ENCODE measurements at places on chromosomes 4 and X. TPM values are rescaled to one million over a fixed set of nuclear protein-coding genes. Genes with fewer than 3 reads are reported as not detected.

DNA sequence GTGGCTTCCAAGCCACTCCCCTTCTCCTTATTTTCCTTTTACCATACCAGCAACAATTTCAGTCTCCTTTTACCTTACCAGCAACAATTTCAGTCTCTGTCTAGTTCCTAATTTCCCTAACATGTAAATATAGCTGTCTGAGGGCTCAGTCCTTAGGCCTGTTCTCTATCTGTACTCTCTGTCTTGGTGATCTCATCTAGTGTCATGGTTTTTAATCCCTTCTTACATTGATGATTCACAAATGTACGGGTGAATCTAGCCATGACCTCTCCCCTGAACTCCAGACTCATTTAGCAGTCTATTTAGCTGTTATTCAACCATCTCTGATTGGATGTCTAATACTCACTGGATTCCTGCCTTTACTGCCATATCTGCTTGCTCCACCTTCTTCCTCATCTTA is 7.2 kb downstream of the IL15 start:
- no peak for DNase-seq

GRCh38 chrX:136879001-136879687 is 1.4 kb downstream of the RBMX start:
- DNase-seq: no peak

DNA sequence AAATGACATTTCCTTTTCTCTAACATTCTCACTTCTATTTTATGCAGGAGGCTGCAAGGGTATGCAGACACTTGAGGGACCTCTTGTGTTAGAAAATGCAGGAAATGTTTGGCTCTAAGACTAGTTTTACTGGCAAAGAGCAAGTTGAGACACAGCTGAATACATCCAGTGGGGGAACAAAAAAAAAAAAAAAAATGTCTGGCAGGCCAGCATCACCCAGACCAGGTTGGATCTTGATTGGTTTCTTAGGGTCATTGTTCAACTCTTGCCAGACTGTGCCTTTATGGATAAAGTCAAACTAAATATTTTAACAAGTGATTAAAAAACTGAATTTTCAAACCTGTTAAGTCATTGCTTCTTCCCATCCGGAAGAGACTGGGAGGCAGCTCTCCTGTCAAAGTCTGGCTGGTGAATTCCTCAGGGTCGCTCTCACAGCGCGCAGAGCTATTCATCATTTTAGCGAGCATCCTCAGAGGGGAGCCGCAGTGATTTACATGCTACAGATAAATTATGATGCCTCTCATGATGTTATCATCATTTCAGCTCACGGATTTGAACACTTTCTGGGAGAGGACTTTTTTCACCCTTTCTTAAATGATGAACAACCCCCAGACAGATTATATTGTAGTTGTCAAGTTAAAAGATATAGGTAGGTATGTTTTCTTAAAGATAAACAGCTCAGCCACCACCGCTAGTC is 23.6 kb upstream of the PACRGL start:
- DNase-seq: no peak

- no peak for DNase-seq
Measured at GRCh38 chr4:68299492-68300457, 50.1 kb downstream of the YTHDC1 start.

DNA sequence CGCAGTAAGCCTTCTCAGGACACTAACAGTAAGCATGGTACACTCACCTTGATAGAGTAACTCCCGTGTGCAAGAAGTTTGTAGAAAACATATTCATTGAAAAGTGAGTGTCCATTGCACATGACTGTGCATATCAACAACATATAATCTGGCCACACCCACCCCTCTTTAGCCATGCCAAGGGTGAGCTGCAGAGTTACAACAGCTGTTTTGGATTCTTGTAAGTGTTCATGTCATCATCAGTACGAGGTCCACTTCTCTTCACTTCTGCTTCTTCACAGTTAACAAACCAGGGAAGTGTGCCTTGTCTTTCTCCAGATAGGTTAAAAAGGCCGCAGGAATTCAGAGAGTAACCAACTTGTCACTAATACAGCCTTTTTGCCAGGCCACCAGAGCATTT is 116.6 kb downstream of the IRF2 start:
- no peak for DNase-seq

- DNase-seq: no peak
Measured at GRCh38 chr4:36921476-36922216, 322.9 kb upstream of the NWD2 start.

The DCAF12L1 gene
- not detected for total RNA-seq

DNA sequence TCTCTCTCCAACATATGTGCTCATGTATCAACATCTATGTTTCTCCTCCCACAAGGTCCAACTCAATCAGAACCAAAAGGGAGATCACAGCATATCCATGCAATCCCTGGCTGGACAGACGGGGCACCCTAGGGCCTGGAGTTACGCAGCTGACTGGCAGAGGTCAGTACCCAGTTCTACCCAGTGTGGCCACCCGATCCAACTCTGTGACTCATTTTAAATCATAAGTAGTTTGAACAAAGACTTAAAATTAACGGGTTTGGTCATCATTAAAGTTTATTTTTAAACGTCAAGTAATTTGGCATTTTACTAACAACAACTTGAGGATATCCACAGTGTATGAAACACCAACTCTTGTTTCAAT is 59.5 kb downstream of the APBB2 start:
- DNase-seq: no peak

DNA sequence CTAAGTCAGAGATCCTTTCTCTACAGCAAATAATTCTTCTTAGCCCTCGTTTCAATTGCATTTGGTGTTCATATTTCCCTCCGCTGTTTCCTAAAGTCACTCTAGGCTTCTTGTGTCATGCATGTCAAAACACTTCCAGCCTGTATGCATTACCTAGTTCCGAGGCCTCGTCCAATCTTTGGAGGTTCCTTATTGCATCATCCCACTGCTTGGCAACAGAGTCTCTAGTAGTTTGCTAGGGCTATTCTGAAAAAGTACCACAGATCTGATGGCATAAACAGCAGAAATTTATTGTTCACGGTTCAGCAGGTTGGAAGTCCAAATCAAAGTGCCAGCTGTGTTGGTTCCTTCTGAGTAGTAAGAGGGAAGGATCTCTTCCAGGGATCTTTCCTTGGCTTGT is 5.9 kb downstream of the H2BW2 start:
- no peak for DNase-seq

DNA sequence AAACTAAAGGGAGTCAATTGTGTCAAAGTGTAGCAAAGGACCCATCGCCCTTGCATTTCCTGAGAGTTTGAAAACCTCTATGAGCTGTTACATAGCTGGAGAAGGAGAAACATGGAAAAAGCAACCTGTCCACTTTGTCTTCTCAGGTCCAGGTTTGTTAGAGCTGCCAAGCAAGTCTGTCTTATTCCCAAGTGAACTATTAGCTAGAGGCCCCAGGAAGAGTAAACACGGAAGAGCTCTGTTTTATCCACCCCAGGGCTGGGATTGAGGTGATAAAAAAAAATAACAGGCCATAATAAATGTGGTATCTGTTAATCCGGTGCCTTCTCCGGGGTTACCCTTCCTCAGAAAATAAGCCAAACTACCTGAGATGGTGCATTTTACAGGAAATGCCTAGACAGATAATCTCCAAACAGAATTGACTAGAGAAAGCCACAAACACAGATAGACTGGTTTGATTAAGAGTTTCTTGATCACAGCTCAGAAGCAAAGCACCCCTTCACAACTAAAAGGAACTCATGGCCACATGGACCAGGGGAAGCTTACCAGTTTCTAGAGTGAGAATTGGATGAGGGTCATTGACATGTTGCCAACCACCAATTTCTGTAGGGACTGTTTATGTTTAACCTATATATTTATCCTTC is 35.9 kb upstream of the RELL1 start:
- DNase-seq: no peak

- DNase-seq: no peak
Measured at GRCh38 chrX:108148524-108148923, 56.9 kb downstream of the ATG4A start.

The MSANTD1 gene
- 0.73 TPM for total RNA-seq

- no peak for DNase-seq
Measured at GRCh38 chr4:133865612-133866327, 335.8 kb downstream of the PABPC4L start.

The ADH1C gene
- total RNA-seq: 259 TPM

DNA sequence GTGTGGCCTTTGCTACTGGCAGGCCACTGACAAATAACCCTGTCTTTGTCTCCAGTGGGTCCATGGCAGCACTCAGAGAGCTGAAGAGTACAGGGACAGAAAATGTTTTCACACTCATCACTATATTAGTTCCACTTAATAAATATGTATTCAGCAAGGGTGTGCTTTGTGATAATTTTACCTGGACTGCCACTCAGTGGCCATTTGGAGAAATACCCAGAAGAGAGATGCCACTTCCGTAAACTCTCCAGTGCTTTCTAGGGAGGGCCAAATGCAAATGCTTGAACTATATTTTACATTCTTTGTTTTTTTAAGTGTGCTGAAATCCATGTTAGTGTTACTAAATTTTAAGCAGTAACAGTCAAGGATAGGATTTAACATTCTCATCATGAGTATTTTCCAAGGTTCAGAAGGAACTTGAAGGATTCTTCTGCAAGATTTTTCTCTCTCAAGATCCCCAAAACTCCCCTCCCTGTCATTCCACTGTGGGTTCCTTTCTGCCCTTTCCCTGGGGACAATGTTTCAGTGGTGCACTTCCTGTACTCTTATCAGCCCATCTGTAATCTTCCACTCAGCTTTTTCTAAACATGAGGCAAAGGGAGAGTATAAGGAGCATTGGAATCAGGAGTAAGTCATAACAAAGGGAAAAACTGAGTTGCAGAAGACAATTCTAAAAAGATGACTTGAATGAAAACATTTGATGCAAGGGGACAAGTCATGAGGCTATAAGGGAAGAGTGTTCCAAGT is 46.0 kb downstream of the TFDP3 start:
- no peak for DNase-seq

DNA sequence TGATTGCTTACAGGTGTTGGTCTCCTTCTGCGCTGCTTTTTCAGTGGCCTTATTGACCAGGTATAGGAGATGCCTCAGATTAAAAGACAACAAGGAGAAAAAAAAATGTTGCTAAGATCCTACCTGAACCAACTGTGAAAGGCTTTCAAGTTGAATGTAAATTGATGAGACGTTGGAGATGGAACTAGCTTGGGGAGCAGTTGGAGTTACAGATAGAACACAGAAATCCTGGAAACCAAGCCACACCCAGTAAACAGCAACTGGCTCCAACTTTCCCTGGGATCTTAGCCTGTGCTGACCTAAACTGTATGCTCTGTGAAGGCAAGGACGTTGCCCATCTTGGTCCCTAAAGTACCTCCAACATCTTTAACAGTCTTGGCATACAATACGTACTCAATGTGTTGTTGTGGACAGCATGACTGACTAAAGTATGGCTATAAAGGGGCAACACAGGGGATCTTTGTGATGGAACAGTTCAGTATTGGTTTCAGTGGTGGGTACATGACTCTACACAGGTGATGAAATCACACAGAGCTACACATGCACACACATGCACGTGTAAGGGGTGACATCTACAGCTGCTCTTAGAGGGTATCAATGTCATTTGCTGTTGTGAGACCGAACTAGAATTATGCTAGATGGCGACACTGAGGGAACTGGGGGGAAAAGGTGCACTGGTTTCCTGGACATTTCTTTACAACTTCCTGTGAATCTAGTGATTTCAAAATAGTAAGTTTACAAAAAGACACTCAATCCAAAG is 22.3 kb downstream of the GAB3 start:
- DNase-seq: no peak

DNA sequence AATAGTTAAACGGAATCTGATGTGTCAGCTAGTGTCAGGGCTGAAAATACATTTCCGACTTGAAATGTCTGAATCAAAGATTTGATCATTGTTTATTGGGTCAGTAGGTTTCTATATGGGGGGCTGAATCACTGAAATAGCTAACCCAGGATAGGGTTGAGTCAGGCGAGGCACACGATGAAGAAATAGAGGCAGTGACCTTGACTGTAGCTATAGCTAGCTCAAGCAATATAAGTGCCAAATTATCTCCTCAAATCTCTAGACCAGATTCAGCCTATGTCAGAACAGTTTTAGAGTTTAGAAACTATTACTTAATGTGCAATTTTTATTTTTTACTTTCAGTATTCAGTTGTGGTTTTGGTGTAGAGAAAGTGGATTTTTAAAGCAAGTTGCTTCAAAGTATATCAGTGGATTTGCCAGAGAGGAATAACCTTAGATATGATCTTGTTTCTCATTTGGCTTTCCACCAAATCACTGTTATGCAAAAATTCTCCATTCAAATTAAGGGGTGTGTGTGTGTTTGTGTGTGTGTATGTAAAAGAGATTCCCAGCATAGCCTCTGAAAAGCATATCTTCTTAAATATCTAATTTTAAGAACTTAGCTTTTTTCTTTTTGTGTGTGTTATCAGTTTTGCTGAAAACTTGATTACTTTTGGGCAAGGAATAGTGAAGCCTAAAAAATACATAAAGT is 100.3 kb upstream of the RPL34 start:
- no peak for DNase-seq

- no peak for DNase-seq
Measured at GRCh38 chr4:189409158-189409557, 531.5 kb upstream of the FRG1 start.

The WNK3 gene
- 0.06 TPM for total RNA-seq

GRCh38 chrX:27840881-27841280 is 33.1 kb downstream of the MAGEB10 start:
- DNase-seq: no peak

DNA sequence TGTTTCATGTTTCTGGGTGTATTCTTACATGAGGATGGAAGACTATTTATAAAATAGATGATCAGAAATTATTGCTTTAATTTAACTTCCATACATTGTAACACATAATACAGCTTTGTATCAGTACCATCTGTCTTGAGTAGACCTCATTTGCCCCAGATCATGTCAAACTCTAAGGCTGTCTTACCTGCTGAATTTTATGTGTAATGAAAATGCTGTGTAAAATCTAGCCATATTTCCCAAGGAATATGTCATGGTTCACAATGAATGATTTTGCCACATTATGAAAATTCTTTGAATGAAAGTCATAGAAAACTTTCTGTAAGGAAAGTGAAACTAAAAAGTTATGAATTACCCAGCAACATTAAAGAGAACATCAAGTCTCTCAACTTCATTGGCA is 7.4 kb downstream of the BDH2 start:
- DNase-seq: no peak

GRCh38 chr4:54929459-54929858 is 195.9 kb downstream of the KDR start:
- no peak for DNase-seq

- DNase-seq: no peak
Measured at GRCh38 chrX:44651358-44651757, 108.7 kb upstream of the FUNDC1 start.

DNA sequence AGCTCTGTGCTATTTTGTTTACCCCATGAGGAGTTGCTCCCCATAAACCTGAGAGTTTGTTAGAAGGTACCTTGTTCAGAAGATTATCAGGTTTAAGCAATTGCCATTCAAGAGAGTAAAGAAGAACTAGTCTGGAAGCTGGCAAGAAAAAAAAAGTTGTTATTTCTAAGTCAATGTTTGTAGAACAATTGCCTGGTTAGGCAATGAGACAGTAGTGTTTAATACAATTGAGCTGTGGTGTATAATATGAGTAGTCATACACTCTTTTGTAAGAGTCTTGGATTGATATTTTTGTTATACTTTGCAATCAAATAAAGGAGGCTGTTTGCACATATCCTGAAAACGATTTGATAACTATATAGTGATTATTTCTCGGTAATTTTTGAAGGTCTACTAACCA is 44.7 kb downstream of the GALNT7 start:
- no peak for DNase-seq

Data from left colon (tissue), 2 donors.